Activated naive CD4-positive, alpha-beta T cell treated with anti-CD3 and anti-CD28 coated beads, Interleukin-2, amount 50 U/mL, for 72 hours (primary cell): ENCODE measurements at places on chromosomes 12 and 14. TPM values are rescaled to one million over a fixed set of nuclear protein-coding genes. Genes with fewer than 3 reads are reported as not detected.

KRT83 gene
- total RNA-seq, result not detected

- no peak for DNase-seq
Measured at GRCh38 chr14:104398656-104399055, 180.9 kb upstream of the C14orf180 start.

CMKLR1 gene
- total RNA-seq, result not detected

CDKN3 gene
- 106 TPM for total RNA-seq

SCNN1A gene
- 1.1 TPM for total RNA-seq

RHOJ gene
- not detected for total RNA-seq

DNA sequence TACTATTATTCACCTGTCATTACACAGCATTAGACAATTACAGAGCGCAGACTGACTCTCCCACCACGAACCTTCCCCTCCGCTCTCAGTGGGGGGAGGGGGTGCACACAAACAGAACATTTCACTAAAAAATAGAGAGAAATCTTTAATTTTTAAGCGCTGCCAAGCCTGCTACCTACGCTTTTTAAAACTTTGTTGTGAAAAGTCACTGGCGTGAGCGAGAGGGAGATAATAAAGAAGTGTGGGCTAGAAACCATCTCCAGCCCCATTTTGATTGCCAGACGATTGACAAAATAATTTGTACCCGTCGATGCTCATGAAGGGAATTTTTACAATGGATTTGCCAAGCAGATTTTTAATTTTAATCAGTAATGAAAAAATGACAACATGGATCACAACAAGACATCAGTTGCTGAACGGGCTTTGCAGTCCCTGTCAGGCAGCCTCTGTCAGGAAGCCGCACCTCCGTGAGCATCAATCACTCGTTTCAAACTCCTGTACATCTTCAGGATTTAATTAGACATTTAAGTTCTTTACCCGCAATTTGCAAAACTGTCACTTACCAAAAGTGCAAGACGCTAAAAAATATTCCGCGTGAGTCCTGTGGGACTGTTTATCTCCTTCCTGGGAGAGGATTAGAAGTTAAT lies 209.1 kb downstream of the BCL11B start:
- no peak for DNase-seq

- no peak for DNase-seq
Measured at GRCh38 chr12:117361347-117361751, at the start of gene NOS1. Gene NOS1, minus strand, starts transcription at chr12:117361626. Its CDS starts 30,557 bp downstream, at chr12:117331069.

FAM181A gene
- not detected for total RNA-seq
